ENCODE measurements at places on chromosomes 7 and 10.

- no peak for DNase-seq
Measured at GRCh38 chr10:112713411-112713810, 236.6 kb upstream of the TCF7L2 start.

DNA sequence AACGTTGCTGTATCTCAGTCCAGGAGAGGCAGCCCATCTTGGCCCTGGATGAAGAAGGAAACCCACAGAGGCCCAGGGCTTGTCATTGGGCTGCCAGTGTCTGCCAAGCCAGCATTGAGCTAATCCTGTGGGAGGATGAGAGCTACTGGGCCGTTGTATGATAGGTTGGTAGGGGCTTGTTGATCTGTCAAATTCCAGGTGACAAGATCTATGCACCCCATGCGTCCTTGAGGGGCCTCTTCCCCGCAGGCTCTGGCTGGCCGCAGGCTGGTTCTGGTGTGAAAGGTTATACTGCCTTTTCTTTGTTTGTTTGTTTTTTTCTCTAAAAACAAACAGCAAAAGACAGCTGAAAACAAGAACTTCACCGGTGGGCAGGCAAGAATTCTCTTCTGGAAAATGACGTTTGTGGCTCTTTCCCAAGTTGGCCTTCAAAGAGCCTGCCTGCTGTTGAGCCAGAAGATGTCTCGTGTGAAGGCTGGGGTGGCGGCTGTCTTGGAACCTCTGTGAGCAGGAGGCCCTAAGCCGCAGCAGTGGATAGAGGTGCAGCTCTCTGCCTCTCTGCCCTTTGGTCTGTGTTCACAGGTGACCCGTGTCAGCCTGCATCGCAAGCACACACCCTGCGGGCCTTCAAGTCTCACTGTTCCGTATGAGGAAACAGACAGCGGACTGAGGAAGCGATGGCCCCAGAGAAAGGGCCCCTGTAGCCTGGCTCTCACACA is 23.3 kb downstream of the CYP17A1 start:
- no peak for DNase-seq

DNA sequence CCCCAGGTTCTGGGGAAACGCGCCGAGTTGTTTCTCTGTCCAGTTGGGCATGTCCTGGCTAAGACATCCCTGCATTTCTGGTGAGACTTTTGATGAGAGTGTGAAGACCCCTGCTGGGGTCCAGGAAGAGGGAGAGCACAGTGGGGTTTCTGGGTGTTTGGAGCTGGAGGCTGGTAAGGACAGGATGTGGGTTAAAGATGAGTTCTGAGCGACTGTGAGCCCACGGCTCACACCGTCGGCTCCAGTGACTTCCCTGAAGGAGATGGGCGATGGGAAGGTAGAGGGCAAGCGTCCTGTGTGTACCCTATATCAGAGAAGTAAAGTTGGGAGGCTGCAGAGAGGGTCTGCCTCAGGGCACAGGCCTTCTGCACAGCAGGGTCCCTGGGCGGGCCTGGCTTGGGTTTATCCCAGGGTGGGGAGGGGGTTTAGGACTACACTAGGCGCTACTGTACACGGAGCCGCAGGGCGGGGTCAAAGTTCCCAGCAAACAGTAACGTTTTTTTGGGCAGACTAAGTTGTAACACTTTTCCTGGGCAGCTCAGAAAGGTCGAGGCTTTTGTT is 3.6 kb downstream of the EMX2 start:
- DNase-seq = no peak

DNA sequence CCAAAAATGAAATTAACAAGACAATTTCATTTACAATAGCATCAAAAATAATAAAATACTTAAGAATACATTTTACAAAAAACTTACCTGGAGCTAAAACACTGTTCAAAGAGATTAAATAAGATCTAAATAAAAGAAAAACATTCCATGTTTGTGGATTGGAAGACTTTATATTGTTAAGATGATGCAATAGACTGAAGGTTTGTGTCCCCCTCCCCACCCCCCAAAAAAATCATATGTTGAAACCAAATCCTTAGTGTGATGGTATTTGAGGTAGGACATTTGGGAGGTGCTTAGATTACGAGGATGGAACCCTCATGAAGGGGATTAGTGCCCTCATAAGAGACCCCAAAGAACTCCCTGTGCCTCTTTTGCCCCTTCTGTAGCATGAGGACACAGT is 117.6 kb downstream of the ZNF467 start:
- no peak for DNase-seq

DNA sequence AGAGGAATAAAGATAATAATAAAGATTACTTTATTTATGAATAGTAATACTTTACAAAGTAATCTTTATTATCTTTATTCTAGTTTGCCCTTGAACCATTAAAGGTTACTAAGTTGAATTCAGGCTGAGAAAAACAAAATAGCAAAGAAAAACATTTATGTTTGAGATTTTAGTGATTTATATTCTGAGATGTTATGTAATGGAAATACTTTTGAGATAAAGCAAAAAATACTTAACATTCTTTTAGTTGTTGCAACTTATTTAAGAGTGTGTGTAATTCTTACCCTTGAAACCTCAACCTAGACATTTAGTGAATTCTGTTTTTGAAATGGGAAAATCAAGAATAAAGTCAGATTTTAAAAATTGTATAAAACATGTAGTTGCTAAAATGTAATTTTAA is 40.0 kb downstream of the MINPP1 start:
- no peak for DNase-seq

DNA sequence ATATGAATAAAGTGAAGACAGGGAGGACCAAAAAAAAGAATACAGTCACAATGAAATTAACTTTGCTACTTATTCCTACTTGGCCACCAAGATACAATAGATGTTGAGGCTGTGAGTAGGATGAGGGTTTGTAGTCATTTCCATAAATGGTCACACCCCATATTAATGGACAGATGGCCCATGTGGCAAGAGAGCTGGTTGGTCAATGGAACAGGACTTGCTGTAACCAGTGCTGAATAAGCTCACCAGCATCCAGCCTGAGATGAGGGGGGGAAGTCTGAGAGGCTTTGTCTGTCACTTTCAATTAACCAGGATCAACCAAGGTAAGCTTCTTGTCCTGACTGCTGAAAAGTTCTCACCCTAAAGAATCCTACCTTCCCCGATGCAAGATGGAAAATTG is 130.4 kb upstream of the KCNMA1 start:
- DNase-seq = no peak

DNA sequence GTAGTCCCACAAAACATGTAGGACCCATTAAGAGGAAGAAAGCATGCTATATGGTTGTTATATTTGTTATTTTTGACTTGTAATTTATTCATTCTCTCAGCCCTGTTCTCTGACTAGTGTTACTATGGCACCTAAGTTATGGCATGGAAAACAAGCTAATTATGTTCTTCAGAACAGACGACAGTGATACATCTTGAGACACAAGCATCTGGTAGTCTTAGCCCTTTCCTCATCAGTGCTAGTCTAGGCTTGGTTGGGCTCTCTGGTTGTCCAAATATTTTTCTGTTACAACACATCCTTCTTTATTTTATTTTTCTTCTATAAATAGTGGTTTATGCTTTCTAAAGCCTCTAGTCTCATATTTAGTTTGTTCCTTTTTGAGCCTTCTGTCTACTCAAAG is 308.3 kb upstream of the KAT6B start:
- no peak for DNase-seq

DNA sequence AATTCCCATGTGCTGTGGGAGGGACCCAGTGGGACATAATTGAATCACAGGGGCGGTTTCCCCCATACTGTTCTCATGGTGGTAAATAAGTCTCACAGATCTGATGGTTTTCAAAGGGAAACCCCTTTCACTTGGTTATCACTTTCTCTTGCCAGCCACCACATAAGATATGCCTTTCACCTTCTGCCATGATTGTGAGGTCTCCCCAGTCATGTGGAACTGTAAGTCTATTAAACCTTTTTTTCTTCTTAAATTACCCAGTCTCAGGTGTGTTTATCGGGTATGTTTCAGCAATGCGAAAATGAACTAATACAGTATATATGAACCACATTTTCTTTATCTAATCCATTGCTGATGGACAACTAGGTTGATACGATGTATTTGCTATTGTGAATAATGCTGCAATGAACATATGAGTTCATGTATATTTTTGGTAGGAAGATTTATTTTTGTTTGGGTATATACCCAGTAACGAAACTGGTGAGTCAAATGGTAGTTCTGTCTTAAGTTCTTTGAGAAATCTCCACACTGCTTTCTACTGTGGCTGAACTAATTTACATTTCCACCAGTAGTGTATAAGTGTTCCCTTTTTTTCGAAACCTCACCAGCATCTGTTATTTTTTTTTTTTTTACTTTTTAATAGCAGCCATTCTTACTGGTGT is 70.0 kb upstream of the HGF start:
- no peak for DNase-seq

GRCh38 chr7:14115701-14116100 is 126.2 kb upstream of the ETV1 start:
- DNase-seq = no peak

DNA sequence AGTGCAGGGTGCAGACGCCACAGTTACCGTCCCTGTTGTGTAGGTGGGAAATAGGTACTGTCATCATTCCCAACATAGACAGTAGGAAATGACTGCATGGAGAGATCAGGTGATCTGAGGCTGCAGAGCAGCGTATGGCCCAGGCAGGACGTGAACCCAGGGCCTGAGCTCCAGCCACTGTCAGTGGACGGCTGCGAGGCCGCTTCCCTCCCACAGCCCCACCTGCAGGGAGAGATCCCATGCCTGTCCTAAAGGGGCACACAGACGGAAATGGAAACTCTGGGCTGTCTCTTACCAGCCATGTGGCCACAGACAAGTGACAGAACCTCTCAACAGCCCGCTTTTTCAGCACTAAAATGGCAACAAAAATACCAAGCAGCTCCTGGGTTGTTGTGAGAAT is 44.5 kb upstream of the MNX1 start:
- no peak for DNase-seq

GRCh38 chr7:47008461-47008860 is 573.5 kb downstream of the TNS3 start:
- no peak for DNase-seq

All from globus pallidus (tissue), 1 donor.